ENCODE measurements at places on chromosomes 4 and X.
A peak's percentile ranks its signal among the peaks of the same experiment; 100 is the strongest.

DNA sequence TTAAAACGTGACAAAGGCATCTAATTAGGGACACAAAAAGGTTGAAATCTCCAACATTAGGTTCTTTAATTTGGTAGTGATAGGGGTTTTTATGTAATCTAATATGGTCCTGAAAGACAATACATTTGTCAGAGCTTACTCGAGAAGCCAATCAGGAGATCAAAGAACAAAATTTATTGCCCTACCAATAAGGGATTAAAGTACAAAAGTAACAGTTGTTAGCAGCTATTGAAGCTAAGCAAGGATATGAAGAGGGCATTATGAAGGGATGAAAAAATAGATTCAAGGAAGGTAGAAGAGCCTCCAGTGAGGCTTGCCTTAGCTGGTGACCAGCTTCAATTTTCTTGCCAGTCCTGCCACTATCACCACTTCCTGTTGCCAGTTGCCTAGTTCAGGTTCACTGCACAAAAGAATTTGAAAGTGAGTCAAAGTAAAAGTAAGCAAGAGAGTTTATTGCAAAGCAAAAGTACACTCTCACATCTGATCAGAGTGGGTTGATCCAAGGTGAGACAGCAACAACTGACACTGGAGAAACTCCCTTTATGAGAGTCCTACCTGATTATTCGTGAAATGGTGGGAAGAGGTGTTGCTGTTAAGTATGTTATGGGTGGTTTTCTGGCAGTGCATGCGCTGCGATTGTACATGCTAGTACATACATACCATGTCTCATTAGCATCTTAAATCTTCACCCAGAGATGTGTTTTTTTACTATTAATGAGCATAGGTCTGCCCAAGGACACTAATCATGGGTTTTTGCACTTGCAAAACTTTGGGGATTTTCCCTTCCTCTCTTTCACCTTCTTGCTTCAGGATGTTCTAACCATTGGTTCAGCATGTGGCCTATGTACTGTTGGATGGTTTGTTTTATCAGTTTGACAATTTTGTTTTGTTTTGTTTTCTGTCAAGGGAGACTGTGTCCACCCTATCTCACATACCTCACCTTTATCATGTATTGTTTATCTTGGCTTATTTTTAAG is 263.2 kb upstream of the ITM2A start:
- DNase-seq = no peak

- no peak for DNase-seq
Measured at GRCh38 chrX:87578978-87579377, 61.4 kb downstream of the KLHL4 start.

DNA sequence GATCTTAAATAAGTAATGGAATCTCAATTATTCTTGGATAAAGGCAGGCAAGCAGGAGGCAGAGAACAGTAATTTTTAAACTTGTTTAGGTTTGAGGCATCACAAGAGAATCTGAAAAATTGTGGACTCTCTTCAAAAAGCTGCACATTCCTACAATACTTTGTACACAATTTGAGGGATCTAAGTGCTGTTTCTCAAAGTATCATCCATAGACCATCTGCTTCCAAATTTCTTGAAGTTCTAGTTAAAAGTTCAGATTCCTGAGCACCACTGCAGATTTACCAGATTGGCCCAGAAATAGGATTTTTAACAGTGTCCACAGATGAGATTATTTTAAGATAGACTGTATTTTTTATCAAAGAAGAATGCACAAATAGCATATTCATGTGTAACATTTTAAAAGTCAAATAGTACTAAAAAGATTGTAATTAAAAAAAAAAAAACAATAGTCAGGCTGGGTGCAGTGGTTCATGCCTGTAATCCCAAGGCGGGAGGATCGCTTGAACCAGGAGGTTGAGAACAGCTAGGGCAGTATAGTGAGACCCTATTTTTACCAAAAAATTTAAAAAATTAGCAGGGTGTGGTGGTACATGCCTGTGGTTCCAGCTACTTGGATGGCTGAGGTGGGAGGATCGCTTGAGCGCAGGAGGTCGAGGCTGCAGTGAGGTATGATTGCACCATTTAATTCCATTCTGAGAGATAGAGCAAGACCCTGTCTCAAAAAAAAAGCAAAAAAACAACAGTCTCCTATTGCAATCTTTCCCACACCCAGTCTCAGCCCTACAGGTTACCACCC is 14.2 kb upstream of the FNIP2 start:
- peak; percentile 68 for DNase-seq

DNA sequence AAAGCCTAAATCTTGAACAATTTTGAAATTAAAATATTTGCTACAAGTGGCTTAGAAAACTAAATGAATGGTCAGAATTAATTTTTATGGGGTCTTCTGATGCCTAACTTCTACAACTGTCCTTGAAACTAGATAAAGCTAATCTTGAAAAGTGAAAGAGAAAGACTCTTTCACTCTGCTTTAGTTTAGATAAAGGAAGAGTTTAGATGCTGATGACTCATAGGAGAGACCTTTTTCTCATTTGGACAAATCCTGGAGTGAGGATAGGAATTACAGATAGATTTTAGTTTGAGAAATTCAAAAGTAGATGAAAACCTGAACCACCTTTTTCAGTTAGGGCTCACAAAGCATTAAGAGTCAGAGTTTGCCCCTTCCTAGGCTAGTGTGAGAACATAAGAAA is 342.3 kb upstream of the GRID2 start:
- DNase-seq = no peak

- no peak for DNase-seq
Measured at GRCh38 chr4:186445040-186445439, 110.3 kb downstream of the MTNR1A start.
